Activated T-helper 1 cell treated with Interleukin-2 at 50 U/mL for 16 hours (primary cell): ENCODE measurements at places on chromosomes 6 and 20.

DNA sequence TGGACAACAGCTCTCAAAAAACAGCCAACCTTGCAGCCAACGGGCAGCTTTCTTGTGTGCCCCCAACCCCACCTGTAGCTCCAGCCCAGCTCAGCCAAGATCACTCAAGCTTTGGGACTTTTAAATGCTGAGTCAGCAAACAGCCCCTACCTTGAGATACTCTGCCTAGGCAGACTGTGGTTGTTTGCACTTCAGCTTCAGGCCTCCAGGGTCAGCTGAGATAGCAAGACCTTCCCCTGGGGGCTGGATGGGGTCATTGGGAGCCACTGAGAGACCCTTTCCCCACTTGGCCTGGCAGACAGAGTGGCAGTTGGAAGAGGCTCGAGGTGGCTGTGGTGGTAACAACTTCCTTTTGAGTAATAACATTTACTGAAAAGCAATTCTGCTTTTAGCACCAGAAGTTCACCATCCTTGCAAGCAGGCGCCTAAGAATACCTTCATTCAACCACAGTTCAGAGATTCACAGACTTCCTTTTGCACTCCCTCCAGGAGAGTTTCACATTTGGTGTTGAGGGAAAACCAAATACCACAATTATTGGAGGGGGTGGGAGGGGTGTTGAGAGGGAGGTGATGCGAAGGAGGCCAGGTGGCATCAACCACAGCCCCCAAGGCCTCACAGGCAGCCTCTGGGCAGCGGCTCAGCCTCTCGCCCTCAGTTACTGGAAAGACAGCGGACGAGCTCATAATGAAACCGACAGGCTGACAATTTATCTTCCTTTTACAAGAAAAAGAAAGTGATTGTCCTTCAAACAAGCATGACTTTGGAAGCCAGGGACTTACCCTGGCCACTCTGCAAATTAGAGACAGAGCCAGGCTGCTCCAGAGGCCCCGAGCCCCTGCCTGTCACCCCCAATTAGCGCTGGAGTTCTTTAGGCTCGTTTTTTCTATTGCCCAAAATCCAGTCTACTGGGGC is 148.1 kb downstream of the CEBPB start:
- DNase-seq = no peak

DNA sequence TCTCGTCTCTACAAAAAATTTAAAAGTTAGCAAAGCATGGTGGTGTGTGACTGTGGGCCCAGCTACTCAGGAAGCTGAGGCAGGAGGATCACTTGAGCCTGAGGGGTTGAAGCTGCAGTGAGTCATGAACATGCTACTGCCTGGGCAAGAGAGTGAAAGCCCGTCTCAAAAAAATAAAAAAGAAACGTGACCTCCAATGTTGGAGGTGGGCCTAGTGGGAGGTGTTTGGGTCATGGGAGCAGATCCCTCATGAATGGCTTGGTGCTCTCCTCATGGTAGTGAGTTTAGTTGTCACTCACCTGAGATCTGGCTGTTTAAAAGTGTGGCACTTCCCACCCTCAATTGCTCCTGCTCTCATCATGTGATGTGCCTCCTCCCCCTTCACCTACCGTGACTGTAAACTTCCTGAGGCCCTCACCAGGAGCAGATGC is 24.3 kb downstream of the RBL1 start:
- DNase-seq = peak; percentile 10

DNA sequence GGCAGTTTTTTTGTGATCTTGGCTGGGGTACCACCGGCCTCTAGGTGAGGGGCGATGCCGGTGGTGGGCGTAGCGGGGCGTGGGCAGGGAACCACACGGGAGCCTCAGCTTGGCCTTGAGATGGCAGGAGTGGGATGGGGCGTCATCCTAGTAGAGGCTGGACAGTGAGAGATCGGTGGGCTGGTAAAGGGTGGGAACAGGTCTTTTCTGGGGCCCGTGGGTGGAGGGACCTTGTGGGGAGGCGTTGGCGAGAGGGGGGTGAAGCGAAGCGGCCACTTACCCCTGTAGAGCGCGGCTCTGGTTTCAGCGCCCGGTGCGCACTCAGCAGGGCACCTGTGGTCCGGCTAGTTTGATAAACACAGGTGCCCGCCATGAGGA is 12.0 kb downstream of the ITPR3 start:
- DNase-seq = no peak

- no peak for DNase-seq
Measured at GRCh38 chr6:56401477-56402070, 154.2 kb upstream of the COL21A1 start.

GRCh38 chr6:26550250-26550993 is 12.3 kb downstream of the HMGN4 start:
- DNase-seq = peak; percentile 25

GRCh38 chr6:41958022-41958856 is 16.6 kb upstream of the CCND3 start:
- DNase-seq = no peak

GRCh38 chr6:158164579-158165170 is 3.4 kb downstream of the SERAC1 start:
- DNase-seq = no peak

DNA sequence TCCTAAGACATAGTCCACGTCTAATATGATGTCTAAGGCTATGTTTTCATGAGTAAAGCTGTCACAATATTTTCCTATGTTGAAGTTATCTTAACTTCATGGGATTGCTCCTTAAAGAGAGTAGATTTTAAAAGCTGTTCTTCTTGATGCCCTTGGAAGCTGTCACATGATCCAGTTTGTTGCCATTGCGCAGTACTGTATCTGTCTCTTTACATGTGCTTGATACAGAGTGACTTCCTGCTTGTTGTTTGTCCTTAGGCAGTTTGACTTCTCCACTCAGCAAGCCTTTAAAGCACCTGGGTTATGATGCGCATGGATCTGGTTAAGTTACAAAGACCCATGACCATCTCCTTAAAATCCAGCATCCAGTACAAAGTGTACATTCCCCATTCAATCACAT is 85.4 kb downstream of the CDYL start:
- no peak for DNase-seq

DNA sequence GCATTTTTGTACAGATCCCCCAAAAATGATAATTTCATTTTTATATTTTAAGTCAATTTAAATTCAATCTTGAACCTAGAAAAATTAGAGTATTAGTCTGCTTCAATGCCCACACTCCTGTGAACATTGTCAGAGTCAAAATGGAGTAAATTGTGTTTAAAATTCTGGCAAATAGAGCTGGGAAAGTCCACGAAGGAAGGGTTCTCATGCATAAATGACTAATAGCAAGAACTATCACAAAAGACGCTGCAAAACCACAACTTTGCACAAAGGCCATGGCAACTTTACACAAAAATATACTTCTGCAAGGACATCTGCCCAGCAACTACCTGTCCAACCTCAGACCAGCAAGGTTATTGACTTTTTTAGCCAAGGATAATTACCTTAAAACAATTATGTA is 203.2 kb upstream of the SMLR1 start:
- DNase-seq = no peak

DNA sequence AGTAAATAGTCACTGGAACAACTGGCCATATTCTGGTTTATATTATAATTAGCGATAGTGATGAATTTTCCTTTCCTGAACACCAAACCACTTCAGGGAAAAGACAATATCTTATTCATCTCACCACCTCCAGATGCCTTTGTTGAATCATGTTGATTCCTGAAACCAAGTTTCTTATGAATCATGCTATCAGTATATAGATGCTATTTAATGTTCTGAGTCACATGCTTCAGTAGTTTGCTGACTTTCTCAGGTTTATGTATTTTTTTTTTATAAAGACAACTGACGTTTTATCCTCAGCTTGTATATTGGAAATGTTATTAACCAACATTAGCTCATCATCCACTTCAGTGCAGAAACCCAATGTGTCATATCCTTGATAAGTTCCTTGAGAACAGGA is 710.2 kb upstream of the POU3F2 start:
- DNase-seq = no peak

DNA sequence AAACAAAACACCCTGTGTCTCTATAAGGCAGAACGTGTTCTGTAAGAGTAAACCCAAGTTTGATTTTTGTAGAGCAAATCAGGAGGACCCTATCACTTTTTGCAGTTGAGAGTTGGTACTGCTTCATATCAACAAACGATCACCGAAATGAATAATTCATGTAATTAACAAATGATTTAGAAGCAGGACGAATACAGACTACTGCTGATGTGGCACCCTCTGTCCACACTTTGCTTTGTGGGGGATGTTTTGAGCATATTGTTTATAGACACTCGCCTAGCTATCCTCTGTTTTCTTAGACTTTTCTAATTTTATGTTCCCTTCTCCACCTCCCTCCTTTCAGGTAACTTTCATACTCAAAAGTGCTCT is 1.5 kb downstream of the CD2AP start:
- DNase-seq = no peak

GRCh38 chr6:113786168-113786567 is 71.0 kb upstream of the MARCKS start:
- DNase-seq = no peak

- DNase-seq = no peak
Measured at GRCh38 chr6:89612121-89612520, 26.4 kb downstream of the LYRM2 start.

DNA sequence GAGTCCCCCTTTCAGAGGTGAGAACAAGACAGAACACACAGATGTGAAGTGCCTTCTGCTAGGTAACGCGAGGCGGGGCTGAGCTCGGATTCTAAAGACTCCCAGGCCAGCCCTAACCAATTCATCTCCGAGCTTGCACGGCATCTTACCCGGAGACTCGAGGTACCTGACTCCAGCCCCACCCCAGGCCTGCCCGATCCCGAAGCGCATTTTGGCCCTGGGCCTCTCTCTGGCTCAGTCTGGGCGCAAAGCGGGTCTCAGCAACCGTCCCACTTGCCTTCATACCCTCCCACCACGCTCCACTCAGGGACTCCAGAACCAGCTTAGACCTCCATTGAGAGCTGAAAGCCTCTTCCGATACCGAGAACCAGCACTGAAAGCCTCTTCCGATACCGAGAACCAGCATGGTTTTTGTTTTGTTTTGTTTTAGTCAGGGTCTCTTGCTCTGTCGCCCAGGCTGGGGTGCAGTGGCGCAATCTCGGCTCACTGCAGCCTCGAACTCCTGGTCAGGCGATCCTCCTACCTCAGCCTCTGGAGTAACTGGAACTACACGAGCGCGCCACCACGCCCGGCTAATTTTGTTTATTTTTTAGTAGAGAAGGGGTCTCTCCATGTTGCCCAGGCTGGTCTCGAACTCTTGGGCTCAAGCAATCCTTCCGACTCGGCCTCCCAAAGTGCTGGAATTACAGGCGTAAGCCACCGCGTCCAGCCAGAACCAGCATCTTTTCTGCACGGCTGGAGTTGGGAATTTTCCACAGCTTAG is 557 bp upstream of the DYNLRB1 start:
- DNase-seq = peak; percentile 52

DNA sequence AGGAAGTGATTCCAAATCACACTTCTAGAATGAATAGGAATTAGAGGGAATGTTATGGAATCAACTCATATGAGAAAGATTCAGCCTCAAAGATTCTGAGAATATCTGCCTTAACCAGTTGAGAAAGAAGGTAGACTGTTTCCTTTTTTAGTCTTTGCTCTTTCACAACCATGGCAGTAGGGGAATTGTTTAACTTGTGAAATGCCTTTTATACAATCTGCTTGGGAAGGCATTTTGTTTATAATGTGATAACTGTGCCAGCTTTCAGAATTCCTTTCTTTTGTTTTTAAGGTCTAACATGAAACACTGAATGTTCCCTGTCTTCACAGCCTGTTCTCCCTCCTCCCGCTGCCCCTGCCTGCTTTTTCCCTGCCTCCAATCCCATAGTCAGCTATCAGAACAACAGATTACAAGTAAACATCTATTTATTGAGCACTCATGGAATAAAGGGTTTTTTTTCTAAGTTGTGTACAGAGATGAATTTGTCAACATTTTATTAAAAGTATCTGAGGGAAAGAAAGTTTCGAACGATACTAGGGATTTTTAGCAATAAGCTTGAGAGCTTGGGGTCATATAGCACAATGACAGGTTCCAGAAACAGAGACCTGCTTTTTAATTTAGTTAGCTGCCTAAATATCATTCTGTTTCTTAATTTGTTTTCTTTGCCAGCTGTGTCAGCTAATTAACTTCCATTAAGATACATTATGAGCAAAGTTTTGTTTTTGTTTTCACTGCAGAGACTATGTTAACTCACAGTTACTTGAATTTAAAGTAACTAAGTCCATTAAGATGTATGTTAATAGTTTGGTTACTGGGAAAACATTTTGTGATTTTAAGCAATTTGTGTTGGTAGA is 28.3 kb upstream of the FBXO30 start:
- DNase-seq = no peak

- no peak for DNase-seq
Measured at GRCh38 chr6:167925026-167925425, 72.4 kb upstream of the KIF25 start.

GRCh38 chr20:63334356-63334755 is 26.8 kb downstream of the CHRNA4 start:
- DNase-seq = no peak

DNA sequence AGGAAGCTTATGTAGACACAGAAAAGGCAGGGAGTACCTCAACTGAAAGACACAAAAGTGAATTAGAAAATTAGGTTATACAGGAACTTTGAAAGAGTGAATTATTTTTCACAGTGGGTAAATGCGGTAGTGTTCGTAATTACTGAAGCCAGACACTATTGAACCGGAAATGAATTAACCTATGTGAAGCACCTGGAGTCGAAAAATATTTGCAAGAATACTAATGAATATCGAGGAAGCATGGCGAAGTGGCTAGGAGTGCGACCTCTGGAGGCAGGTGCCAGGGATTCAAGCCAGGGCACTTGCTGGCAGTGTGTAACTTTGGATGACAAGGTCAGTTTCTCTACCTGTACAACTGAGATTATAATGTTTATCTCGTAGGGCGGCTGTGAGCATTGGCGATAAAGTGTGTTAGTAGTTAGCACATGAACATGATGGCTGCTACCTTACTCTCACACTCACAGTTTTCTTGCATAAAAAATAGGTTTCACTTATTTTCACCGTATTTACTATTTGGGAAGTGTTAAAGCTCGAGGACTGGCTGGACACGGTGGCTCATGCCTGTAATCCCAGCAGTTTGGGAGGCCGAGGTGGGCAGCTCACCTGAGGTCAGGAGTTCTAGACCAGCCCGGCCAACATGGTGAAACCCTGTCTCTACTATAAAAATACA is 567 bp upstream of the SLC18B1 start:
- peak; percentile 52 for DNase-seq

DNA sequence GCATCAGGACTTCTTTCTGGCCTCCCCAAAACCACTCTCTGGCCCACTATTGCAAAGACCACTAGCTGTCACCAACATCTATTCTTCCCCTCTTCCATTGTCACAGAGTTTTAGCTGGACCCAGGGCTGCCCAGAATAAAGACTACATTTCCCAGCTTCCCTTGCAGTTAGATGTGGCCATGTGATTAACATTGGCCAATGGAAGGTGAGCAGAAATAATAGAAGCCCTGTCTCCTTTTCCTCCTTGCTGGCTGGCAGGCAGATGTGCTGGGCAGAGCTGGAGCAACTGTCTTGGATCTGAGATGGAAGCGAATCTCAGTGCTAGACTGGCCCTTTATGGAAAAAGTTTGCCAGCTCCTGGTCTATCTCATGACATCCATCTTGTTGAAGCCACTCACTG is 97.0 kb downstream of the KCNB1 start:
- no peak for DNase-seq
